Globus pallidus (tissue), 1 donor: ENCODE measurements at places on chromosomes 16 and 17.
A peak's percentile ranks its signal among the peaks of the same experiment; 100 is the strongest.

- no peak for DNase-seq
Observed at GRCh38 chr16:83402160-83402814, 405.5 kb upstream of the HSBP1 start.

- no peak for DNase-seq
Observed at GRCh38 chr17:83064021-83064731, 15.2 kb upstream of the METRNL start.

DNA sequence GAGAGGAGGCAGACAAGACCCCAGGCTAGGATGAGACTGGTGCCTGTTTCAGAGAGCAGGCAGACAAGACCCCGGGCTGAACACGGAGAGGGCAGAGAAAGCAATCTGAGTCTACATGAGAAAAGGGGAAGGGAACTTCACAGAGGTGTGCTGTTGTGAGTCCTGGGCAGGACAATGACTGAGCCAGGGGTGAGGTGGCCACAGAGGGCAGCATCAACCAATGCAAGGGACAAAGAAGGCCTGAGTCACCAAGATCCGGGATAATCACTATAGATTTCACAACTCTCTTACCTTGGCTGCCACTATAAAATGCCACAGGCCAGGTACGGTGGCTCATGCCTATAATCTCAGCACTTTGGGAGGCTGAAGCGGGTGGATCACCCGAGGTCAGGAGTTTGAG is 89.0 kb downstream of the SLC39A11 start:
- no peak for DNase-seq

- DNase-seq: no peak
Observed at GRCh38 chr16:66881964-66882508, 1.7 kb downstream of the PDP2 start.

DNA sequence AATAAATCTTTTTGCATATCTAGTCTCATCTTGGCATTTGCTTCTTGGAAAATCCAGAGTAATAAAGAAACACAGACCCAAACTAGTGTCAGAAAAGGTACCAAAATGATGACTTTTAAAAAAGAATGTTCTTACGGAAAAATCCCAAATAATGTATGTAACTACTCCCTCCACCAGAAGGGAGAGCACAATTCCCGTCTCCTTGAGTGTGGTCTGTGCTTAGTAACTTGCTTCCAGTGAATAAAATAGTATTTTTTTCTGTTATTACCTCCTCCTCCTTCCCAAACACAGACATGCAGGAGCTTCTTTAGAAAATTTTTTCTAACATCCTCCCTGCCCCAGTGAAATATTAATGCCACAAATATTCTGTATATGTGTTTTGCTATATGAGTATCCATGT is 358.1 kb downstream of the ZFHX3 start:
- no peak for DNase-seq

DNA sequence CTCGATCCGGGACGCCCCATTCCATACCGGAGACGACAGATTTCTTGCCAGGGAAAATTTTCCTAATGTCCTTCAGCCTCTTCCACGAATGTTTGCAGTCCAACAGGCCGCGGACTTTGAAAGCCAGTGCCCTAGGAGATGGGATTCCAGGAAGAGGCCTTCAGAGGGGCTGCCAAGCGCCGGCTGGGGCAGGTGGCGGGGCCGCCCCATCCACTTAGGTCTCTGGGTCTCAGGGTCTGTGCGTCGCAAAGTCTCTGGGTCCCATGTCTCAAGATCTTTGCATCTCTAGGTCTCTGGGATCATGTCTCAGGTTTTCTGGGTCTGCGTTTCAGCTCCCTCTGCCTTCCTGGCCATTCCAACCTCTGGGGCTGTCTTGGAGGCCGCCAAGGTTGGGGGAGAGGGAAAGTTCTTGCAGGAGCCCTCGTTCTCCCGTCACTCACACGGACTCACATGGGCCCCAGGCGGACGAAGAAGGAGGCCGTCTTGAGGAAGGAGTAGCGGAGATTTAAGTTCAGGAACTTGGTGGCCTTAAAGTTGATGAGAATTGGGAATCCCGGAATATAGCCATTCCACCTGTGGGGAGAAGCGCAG is 7.2 kb downstream of the ALOX12B start:
- DNase-seq: no peak

DNA sequence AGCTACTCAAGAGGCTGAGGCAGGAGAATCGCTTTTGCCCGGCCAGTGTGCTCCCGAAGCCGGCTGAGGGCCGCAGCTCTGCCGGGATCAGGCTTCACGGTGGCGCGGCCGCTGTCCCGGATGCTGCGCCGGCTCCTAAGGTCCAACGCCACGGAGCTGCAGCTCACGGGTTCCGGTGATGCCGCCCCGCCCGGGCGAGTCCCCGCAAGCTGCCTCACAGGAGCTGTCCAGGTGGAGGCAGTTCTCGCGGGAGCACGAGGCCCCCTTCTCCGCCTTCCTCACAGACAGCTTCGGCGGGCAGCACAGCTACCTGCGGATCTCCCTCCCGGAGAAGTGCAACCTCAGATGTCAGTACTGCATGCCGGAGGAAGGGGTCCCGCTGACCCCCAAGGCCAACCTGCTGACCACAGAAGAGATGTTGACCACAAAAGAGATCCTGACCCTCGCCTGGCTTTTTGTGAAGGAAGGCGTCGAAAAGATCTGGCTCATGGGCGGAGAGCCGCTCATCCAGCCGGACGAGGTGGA is 111.4 kb upstream of the SIAH1 start:
- no peak for DNase-seq

GRCh38 chr17:82876149-82876548 is 36.3 kb upstream of the ZNF750 start:
- DNase-seq: no peak

DNA sequence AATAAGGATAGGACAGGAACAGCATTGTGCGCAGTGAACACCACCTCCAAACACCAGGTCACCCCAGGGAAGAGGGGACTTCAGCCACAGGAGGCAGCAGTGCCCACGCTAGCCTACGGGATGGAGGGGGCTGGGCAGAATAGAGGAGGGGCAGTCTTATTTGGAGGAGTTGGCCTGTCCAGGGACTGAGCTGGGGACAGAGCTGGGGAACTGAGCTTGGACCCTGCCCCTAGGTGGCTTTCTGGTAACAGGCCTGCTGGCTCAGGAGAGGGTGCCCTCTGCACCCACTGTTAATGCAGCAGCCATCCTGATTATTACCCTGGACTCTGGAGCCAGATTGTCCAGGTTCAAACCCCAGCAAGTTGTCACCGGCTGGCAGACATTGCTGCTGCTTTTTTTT is 9.3 kb downstream of the CCDC102A start:
- DNase-seq: no peak

DNA sequence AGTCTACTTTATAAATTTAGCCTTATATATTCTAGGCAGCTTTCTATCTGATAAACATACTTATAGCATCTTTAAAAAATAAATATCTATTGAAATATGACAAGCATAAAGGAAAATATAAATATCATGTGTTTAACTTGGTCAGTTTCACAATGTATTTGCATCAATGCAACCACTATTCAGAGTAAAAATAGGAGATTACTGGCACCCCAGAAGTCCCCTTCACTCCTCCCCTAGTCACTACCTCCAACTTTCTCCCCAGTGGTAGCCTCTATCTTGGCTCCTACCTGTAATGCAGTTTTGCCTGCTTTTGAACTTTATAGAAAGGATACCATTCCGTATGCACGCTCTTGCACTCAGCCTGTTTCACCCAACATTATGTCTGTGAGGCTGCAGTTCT is 3.2 kb upstream of the NOD2 start:
- no peak for DNase-seq

DNA sequence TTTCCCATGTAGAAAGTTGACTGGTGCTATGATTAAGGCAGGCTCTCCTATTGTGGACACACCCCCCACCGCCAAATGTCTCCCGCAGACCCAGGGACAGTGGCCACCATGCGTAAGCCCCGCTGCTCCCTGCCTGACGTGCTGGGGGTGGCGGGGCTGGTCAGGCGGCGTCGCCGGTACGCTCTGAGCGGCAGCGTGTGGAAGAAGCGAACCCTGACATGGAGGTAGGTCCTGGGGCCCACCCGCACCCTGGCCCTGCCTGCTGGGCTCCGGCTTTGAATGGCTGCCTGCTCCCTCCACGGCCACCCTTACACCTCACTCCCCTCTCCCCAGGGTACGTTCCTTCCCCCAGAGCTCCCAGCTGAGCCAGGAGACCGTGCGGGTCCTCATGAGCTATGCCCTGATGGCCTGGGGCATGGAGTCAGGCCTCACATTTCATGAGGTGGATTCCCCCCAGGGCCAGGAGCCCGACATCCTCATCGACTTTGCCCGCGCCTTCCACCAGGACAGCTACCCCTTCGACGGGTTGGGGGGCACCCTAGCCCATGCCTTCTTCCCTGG is 3.6 kb downstream of the MMP25 start:
- no peak for DNase-seq

- DNase-seq: peak; percentile 44
Observed at GRCh38 chr16:24635900-24636610, 93.4 kb upstream of the TNRC6A start.

DNA sequence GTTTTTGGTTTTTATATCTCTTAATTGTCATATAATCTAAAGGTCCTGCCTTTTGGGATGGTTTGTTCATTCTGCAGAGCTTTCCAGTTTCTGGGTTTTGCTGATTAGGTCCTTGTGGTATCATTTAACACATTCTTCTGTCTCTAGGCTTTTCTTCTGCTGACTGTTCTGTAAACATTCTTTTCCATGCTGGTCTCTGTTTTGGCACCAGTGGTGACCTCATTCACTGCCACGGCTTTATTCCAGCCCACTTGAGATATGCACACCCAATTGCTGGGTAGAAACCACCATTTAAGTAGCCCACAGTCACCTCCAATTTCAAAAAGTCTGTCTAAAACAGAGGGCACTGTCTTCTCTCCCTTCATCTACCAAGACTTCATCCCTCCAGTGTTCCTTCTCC is 31.1 kb upstream of the COX10 start:
- DNase-seq: no peak

- no peak for DNase-seq
Observed at GRCh38 chr16:17607075-17607509, 136.3 kb upstream of the XYLT1 start.

- DNase-seq: no peak
Observed at GRCh38 chr16:79217375-79218011, 383.0 kb downstream of the MAF start.

DNA sequence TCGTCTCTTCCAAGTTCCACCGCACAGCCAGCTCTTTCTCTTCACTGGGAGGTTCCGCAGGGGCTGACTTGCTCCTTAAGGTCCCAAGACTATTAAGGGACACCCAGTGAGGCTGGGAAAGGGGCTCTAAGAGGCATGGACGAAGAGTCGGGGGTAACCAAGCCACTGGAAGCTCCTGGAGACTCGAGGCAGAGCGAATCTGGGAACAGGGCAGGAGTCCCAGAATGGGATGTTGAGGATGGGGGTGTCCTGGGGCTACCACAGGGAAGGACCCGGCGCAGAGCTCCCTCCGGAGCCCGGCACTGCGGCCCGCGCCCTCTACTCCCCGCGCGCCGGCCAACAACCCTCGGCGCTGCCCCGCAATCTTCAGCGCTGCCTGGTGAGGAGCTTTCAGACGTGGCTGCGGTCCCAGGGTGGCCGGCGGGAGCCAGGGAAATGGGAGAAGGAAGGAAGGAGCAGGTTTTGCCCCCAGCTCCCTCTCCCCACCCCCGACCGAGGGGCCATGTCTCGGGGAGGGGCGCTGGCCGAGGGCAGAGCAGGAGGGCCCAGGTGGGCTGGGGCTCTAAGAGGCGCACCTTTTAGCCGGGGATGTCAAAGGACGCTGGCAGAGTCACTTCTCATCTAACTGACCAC is 581 bp downstream of the CHST5 start:
- no peak for DNase-seq

DNA sequence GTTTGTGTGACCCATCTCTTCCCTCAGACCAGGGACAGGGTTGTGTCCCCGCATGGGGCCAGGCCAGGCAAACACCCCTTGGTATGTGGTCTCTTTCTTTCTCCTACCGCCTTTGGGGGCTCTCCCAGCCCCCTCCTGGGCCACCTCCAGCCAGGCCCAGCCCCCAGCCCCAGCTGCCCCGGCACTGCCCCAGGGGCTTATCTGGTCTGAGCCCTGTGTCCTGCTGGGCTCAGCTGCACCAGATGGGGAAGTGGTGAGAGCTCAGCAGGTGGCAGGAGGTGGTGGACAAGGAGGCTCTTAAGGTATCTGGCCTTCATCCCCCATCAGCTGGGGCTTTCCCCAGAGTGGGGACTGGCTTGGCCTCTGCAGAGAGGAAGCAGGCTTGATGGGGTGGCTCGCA is 8.7 kb downstream of the ADAM11 start:
- no peak for DNase-seq

GRCh38 chr16:14263011-14263410 is 191.9 kb downstream of the MRTFB start:
- DNase-seq: peak; percentile 63

- DNase-seq: no peak
Observed at GRCh38 chr16:2335286-2335895, 5.1 kb downstream of the ABCA3 start.

DNA sequence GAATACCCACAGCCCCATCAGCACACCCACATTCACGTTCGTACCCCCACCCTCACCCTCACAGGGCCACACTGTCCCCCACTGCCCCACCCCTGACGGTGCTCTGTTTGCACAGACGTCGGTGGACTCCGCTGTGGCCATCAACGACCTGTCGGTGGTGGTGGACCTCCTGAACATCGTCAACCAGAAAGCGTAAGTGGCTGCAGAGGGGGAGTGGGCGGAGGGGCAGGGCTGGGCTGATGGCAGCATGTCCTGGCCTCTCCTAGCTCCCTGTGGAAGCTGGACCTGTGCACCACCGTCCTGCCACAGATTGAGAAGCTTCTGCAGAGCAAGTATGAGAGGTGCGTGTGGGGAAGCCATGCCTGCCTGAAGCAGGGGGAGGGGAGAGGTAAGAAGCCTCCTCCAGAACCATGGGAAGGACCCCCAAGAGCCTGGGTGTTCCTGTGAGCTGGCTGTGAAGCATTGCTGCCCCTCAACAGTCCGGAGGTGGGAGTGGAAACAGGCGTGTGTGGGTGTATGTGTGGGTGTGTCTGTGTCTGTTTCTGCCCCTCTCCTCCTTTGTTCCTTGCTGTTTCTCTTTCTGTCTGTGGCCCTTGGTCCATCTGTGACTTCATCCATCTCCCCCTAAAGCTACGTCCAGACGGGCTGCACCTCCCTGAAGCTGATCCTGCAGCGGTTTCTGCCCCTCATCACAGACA is 20.3 kb downstream of the KATNB1 start:
- DNase-seq: no peak
